ENCODE measurements at places on chromosomes 1 and 21. TPM values are rescaled to one million over a fixed set of nuclear protein-coding genes. Genes with fewer than 3 reads are reported as not detected.

GRCh38 chr1:201758499-201759050 is 70.4 kb upstream of the IPO9 start:
- no peaks in the 10 kb centered on the region for H3K4me1 ChIP-seq
- H3K4me3 ChIP-seq = no peak overlapping the region
- no peaks in the 10 kb centered on the region for H3K27me3 ChIP-seq
- H3K27ac ChIP-seq = no peak overlapping the region
- H3K36me3 ChIP-seq = no peaks in the 10 kb centered on the region

DNA sequence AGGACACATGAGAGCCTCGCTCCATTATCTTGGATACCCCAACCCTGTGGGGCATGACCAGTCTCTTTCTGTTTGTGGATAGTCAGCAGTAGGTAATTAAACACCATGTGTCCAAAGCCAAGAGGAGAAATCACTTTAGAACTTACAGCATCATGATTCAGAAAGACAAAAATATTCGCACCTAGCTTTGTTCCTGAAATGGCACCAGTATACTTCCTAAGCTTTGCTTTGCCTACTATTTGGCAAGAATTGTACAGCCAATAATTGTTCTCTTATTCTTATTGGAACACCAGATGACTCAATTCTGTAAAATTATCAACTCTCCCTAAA is 24.2 kb downstream of the TNFRSF9 start:
- peak overlapping the region; percentile 41 for H3K27ac ChIP-seq
- H3K27me3 ChIP-seq = no peaks in the 10 kb centered on the region
- DNase-seq = no peak
- peaks cover 72% of the 10 kb centered on the region for H3K4me1 ChIP-seq
- H3K36me3 ChIP-seq = no peaks in the 10 kb centered on the region

DNA sequence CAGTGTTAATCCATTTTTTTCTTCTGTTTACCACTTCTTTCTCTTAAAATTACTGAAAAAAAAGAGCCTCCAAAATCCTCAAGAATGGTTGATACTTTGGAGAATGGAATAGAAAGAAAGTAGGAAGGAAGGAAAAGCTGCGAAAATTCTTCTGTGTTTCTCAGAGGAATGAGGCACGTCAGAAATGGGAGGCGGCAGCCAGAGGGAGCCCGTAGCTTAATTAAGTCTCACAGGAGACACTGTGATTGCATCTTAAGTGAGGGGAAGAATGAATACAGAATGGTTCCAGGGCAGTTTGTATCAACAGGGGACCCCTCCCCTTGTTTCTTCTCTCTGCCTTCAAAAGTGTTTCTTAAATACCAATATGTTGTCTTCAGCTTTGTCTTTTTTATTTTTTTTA is 1099.5 kb downstream of the PLA2G4A start:
- H3K4me1 ChIP-seq = no peaks in the 10 kb centered on the region
- H3K27ac ChIP-seq = no peak overlapping the region
- no peak for DNase-seq
- no peaks in the 10 kb centered on the region for H3K27me3 ChIP-seq
- H3K4me3 ChIP-seq = no peak overlapping the region

GRCh38 chr1:13703128-13703513 is 3.1 kb downstream of the PRDM2 start:
- no peaks in the 10 kb centered on the region for H3K27me3 ChIP-seq
- H3K4me3 ChIP-seq = no peak overlapping the region
- H3K4me1 ChIP-seq = peaks cover 18% of the 10 kb centered on the region
- H3K36me3 ChIP-seq = no peaks in the 10 kb centered on the region
- DNase-seq = no peak

DNA sequence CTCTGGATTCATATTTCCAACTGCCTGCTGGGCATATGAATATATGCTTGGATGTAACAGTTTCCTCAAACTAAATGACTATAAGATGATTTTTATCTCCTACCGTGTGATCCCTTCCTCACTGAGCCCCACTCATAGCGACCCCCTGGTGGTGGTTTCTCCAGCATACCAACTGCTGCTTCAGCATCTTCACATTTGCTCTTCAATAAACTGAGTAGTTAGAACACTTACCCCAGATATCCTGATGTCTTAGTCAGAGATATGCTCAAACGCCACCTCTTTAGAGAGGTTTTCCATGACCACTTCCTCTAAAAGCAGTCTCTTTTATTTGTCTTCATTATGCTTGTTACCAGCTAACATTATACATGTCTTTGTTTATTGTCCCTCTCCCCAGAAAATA is 10.2 kb upstream of the HNRNPR start:
- no peaks in the 10 kb centered on the region for H3K27me3 ChIP-seq
- H3K4me1 ChIP-seq = no peaks in the 10 kb centered on the region
- DNase-seq = no peak
- no peaks in the 10 kb centered on the region for H3K36me3 ChIP-seq
- H3K27ac ChIP-seq = no peak overlapping the region

Gene PAX7
- total RNA-seq = not detected

DNA sequence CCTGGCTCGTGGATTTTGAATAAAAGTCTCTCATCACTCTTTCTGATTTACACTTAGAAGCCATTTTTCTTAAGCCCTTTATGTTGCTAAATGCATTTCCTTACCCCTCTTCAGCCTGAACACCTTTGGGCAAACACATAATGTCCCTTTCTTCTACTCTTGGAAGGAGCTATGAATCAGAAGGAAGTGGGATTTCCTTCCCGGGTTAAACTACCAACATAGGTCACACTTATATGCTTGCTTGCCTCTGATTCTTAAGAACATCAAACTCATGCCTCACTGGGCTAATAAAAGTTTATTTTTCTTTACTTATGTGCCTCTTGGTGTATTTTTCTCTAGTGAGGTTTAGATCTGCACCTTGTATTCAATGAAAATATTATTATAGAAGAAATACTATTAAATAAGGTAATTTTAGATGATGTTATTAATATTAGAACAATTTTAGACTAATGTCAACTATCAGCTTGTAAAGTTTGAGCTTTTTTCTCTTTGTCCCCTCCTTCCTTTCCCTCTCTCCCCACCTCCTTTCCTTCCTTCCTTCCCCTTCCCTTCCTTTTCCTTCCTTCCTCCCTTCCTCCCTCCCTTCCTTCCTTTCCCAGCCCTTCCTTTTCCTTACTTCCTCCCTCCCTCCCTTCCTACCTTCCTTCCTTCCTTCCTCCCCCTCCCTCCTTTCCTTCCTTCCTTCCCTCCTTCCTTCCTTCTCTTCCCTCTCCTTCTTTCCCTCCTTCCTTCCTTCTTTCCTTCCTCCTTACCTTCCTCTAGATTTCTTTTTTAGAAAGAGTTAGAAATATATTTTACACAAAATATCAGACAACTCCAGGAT is 66.5 kb upstream of the KCNJ6 start:
- H3K27ac ChIP-seq = no peak overlapping the region
- no peaks in the 10 kb centered on the region for H3K4me1 ChIP-seq
- no peaks in the 10 kb centered on the region for H3K27me3 ChIP-seq
- no peak for DNase-seq

DNA sequence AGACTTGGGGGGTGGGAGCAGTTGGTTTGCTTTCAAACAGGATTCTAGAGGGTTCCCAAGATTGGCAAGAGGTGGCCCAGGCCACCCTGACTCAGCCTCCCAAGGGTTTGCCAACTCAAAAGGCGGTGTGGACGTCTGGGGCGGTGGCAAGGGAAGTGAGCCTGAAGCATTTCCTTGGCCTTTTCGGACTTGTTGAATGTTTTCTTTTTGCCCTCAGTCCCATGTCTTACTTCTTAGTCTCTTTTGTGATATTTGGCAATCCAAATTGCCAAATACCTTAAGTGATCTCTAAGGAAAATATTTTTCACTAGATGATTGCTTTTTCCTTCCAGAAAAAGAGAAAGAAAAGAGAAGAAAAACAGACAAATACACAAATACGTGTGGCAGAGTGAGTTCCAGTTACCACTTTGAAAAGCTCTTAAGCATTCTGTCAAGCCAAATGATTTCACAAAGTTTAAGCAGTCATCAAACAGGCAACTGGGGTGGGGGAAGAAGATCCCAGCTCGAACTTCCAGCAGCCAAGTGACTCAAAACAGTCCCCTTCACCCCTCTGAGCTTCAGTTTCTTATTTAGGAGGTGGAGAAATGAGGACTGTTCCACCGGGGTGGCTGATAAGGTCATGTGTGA is 374.6 kb upstream of the USP24 start:
- no peaks in the 10 kb centered on the region for H3K4me1 ChIP-seq
- H3K4me3 ChIP-seq = no peak overlapping the region
- DNase-seq = no peak
- H3K36me3 ChIP-seq = no peaks in the 10 kb centered on the region
- no peak overlapping the region for H3K27ac ChIP-seq

Gene SELE
- not detected for total RNA-seq

Gene HYI
- total RNA-seq = 14.2 TPM

Gene RNU1-3
- total RNA-seq = 2,937 TPM

Gene PTPN22
- 122 TPM for total RNA-seq

Gene WNT3A
- not detected for total RNA-seq

GRCh38 chr1:221164029-221164428 is 284.8 kb downstream of the HLX start:
- H3K4me1 ChIP-seq = peaks cover 3% of the 10 kb centered on the region
- H3K27ac ChIP-seq = no peak overlapping the region
- H3K4me3 ChIP-seq = no peak overlapping the region
- no peaks in the 10 kb centered on the region for H3K36me3 ChIP-seq
- DNase-seq = no peak

DNA sequence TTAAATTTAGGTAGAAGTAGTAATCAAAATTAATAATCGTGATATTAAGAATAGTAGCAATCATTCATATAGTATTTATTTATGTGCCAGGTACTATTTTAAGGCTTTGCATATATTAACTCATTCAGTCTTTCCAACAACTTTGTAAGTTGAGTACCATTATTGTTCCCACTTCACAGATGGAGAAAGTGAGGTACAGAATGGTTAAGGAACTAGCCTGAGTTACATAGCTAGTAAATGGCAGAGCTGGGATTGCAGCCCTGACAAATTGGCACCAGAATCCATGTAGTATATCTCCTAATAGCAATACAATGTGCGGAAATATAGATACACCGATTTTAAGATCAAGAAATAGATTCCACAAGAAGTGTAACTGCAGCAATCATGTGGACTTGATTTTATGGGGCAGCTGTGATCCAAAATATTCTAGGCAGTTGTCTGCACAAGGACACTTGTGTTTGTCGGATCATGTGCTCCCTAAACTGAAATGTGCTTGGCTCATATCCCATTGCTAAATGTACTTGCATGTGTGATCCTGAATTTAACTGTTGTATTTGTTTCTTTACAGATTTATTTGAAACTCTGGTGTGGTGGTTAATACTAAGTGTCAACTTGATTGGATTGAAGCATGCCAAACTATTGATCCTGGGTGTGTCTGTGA is 5.8 kb upstream of the GTF2B start:
- H3K27me3 ChIP-seq = no peaks in the 10 kb centered on the region
- H3K27ac ChIP-seq = no peak overlapping the region
- H3K36me3 ChIP-seq = no peaks in the 10 kb centered on the region
- DNase-seq = no peak
- no peaks in the 10 kb centered on the region for H3K4me1 ChIP-seq

Gene OR2L13
- total RNA-seq = not detected

- H3K36me3 ChIP-seq = peaks cover 2% of the 10 kb centered on the region
- no peaks in the 10 kb centered on the region for H3K27me3 ChIP-seq
- H3K27ac ChIP-seq = no peak overlapping the region
- no peak overlapping the region for H3K4me3 ChIP-seq
Measured at GRCh38 chr1:219209578-219209977, 35.9 kb downstream of the LYPLAL1 start.

DNA sequence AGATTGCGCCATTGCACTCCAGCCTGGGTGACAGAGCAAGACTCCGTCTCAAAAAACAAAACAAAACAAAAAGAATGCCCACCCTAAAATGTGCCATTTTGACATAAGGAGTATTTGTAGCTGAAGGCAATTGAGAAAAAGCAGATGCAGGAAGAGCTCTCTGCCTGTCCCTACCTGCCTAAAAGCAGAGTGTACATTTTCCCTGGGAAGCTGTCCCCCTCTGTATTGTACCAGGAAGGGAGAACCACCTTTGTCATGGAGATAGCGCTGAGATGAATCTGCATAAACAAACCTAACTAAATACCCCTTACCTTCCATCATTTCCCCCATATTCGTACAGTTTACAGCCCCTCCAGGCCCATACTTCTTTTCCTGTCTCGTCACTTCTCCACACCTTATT is 94.4 kb upstream of the SLC45A1 start:
- no peak for DNase-seq
- H3K4me3 ChIP-seq = no peak overlapping the region
- H3K27me3 ChIP-seq = no peaks in the 10 kb centered on the region
- no peaks in the 10 kb centered on the region for H3K36me3 ChIP-seq

DNA sequence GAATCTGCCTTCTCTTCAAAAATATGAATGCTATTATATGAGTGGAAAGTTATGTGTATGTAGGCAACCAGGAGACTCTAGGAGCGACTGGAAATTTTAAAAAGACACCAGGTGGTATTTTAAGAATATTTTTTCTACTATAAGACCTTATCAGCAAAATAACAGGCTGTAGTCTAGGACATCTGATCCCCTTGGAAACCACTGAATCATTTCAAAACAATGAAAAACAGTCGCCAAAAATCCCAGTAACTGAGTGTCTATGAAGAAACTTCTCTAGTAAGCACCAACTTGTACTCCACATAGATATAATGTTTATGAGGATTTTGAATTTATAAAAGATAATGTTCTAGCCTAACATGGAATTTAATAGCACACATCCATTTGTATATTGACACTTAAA is 358.5 kb downstream of the GPATCH2 start:
- H3K36me3 ChIP-seq = no peaks in the 10 kb centered on the region
- no peak overlapping the region for H3K27ac ChIP-seq
- H3K4me3 ChIP-seq = no peak overlapping the region
- H3K27me3 ChIP-seq = no peaks in the 10 kb centered on the region
- no peaks in the 10 kb centered on the region for H3K4me1 ChIP-seq
- DNase-seq = no peak

DNA sequence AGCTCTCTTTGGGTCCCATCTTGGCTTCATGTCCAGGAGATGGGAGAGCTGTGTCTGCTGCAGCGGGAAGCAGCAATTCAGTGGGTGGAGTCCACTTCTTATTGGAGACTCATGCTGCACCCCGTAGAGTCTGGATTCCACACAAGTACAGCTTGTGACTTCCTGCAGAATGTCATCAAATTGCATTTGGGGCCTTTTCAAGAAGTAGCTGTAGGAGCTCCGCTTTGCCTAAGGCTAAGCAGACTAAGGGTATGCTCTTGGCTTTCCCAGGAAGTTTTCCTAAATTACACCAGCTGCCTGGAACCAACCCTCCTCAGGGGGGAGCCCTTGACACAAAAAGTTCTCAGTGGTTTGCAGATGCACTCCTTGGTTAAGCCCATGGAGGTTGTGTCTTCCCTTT is 5.7 kb upstream of the MOB3C start:
- no peak for DNase-seq
- no peak overlapping the region for H3K4me3 ChIP-seq
- peaks cover 3% of the 10 kb centered on the region for H3K4me1 ChIP-seq
- no peaks in the 10 kb centered on the region for H3K36me3 ChIP-seq
- no peaks in the 10 kb centered on the region for H3K27me3 ChIP-seq

DNA sequence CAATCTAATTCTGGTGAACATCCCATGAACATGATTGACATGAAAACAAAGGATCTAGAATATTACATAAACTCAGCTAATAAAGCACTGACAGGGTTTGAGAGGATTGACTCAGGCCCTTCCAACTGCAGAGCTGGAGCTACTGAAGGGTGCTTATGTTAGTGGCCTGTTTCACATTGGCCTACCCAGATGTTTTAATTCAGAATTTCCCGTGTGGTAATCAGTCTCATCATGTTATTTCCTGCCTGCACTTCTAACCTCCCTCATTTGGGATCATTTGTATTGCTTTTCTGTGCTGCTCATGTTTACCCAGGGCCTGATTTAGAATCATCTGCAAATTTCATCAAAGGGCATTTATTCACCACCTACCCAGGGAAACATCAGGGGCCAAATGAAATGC is 270.3 kb downstream of the PLPP3 start:
- no peaks in the 10 kb centered on the region for H3K27me3 ChIP-seq
- no peak overlapping the region for H3K4me3 ChIP-seq
- no peak for DNase-seq
- no peak overlapping the region for H3K27ac ChIP-seq
